ENCODE measurements at places on chromosomes 2 and 18. TPM values are rescaled to one million over a fixed set of nuclear protein-coding genes. Genes with fewer than 3 reads are reported as not detected.

Gene POTEC
- not detected for total RNA-seq

Gene ZNF892
- total RNA-seq: 27.9 TPM

Gene SLC30A3
- total RNA-seq: 0.27 TPM

Gene CREG2
- total RNA-seq: 2.8 TPM

Gene LDLRAD4
- total RNA-seq: 83.4 TPM

Gene CRYGD
- total RNA-seq: 823 TPM

Data from camera-type eye (tissue), 1 donor.